ENCODE measurements at places on chromosomes 3 and 15.
A peak's percentile ranks its signal among the peaks of the same experiment; 100 is the strongest.

DNA sequence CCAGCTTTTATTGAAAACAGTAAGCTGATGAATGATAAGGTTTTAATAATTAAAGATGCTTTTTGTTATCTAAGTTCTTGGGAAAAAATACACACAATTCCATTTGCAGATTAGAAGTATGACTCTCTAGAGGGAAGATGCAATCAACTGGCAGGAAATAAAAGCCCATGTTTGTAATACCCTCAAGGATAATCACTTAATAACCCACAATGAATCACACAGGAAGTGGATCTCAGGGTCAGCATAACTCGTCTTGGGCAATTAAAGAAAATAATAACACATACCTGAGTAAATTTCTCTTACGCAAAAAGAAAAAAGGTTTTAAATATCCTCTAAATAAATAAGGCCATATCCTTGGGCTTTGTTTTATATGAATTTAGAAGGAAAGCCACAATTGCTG is 9.4 kb upstream of the EID1 start:
- DNase-seq, result no peak

DNA sequence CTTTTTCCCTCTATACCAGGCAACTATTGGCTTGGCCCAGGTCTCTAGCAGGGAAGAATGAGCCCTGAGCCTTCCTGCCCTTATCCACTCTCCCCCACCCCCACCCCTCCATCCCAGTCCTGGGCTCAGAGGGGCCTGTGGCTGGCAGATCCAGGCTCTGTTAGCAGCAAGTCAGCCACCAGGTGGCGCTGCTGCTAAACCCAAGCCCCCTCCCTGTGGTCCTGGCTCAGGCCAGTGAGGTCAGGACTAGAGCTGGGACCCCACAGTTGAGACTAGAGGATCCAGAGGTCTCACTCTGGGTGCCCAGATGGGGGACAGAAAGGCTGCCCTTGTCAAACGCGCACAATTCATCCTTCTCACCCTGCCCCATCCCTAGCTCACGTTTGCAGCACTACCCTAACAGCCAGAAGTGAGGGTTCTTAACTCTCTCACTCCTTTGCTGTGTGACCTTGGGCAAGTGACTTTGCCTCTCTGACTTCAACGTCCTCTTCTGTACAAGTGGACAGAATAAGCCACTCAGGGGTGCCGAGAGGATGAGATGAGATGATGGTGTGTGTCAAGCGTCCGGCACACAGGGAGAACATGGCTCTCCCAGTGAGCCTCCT is 46.8 kb upstream of the SLC6A1 start:
- DNase-seq, result peak; percentile 80

DNA sequence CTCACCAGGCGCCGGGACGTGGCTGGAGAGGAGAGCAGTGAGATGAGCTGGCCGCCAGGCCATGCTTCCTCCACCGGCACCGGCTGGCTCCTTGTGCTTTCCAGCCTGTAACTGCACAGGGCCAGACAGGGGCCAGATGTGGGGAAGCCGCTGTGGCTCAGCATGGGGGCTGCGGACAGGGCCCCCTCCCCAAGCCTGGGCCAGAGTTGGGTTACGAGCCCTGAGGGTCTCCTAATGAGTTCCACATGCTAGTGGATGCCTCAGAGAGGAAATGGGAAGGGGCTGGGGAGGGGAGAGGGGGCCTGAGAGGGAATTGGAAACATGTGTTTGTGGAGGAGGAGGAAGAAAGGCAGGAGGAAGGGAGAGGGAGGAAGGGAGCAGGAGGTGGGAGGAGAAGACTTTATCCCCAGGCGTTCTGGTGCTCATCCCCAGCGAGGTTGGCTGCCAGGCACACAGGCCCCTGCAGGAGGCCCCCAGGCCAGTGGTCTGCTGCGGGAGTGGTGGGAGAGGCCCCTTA is 11.7 kb upstream of the DUSP7 start:
- peak; percentile 88 for DNase-seq

DNA sequence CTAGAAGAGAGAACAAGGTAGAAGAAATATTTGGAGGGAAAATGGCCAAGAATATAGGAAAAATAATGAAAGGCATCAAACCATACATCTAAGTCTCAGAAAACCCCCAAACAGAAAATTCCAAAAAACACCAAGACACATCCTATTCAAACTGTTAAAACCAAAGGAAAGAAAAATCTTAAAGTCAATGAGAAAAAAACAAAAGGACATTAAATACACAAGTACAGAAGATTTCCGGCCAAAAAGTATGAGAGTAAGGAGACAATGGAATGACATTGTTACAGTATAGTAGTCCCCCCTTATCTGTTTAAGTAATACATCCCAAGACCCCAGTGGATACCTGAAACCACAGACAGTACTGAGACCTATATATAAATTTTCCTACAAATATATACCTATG is 18.8 kb downstream of the CLASP2 start:
- no peak for DNase-seq

DNA sequence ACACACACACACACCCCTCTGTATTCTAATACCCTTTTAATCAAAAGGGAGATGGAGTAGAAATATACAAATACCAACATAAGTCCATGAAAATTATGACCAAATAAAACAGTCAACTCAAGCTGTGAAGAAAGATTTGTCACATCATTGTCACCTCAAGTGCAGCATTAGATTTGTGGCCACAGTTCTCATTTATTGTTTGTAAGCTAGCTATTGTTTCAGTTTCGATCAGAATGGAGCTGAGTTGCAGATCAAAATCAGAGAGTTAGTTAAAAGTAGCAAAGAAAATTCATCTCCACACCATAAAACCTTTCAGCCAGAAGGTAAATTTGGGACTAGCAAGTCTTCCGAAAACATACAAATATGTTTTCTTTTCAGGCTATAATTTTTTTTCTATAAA is 267.7 kb upstream of the LMCD1 start:
- DNase-seq, result no peak

DNA sequence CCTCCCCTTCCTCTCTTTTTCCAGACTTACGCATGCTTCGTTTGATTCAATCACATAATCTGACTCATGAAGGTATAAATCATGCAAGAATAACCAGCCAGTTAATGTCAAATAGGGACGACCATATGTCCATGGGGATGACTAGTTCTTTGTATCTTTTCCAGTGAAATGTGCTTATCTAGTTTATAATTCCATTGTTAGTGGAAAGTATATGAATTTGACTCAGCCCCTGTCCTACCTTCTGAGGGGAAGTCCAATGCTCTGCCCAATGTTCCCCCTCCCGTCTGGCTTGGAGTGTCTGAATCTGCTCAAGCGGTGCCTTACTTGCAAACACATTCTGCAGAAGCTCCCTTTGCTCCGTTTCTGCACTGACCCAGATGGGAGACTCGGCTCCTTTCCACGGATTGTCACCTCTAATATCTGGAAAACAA is 55.0 kb upstream of the EPHB3 start:
- no peak for DNase-seq

Data from right forelimb (tissue), 1 donor.